ENCODE measurements at places on chromosomes 11 and 22. TPM values are rescaled to one million over a fixed set of nuclear protein-coding genes. Genes with fewer than 3 reads are reported as not detected.
A peak's percentile ranks its signal among the peaks of the same experiment; 100 is the strongest.

- DNase-seq, result no peak
These were observed 161.6 kb upstream of the BDNF start for GRCh38 chr11:27861706-27862430.

DNA sequence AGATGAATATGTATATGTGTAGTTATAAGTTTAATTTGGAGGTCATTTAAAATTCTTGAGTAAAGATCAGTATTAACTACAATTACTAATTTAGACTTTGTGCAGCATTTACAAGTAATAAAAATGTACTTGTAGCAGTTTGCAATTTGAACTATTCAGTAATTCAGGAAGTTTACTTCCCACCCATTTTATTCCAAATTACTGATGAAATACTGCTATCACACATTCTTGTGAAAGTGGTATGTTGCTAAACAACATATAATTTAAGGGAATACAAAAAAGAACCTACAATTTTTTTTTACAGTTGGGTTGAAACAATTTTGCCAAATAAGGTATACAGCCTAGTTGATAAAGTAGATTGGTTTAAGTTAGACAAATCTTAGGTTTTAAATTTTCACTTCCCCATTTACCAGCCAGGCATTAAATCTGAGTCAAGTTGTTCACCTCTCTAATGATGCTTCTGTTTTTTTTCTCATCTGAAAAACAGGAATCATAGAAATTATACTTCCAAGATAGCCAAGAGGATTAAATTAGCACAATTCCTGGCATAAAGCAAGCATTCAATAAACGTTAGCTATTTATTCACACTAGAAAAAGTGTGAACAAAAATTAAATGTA, 45.3 kb downstream of the ZBTB44 start:
- no peak for DNase-seq

GRCh38 chr11:3338569-3339339, 40.2 kb downstream of the ZNF195 start:
- DNase-seq, result no peak

DNA sequence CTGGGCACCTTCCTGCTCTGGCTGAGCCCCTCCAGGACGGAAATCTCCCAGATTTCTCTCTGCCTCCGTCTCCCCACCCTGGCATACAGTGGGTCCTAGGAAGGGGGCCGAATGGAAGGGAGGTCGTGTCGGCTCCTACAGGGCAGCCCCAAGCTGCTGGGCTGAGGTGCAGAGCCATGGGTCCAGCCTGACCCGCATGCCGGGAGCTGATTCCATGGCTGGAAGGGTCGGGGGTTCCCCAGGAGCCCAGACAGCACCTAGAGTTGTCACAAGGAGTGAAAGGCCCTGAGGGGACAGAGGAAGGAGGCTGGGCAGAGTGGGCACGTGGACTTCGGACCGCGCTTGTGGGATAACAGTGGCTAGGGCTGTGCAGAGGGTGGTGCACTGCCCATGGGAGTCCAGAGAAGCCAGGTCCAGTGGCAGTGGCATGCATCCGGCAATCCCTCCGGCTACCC, 16.5 kb downstream of the CCND1 start:
- no peak for DNase-seq

- no peak for DNase-seq
These were observed 1.2 kb downstream of the PDGFB start for GRCh38 chr22:39243439-39244135.

DNA sequence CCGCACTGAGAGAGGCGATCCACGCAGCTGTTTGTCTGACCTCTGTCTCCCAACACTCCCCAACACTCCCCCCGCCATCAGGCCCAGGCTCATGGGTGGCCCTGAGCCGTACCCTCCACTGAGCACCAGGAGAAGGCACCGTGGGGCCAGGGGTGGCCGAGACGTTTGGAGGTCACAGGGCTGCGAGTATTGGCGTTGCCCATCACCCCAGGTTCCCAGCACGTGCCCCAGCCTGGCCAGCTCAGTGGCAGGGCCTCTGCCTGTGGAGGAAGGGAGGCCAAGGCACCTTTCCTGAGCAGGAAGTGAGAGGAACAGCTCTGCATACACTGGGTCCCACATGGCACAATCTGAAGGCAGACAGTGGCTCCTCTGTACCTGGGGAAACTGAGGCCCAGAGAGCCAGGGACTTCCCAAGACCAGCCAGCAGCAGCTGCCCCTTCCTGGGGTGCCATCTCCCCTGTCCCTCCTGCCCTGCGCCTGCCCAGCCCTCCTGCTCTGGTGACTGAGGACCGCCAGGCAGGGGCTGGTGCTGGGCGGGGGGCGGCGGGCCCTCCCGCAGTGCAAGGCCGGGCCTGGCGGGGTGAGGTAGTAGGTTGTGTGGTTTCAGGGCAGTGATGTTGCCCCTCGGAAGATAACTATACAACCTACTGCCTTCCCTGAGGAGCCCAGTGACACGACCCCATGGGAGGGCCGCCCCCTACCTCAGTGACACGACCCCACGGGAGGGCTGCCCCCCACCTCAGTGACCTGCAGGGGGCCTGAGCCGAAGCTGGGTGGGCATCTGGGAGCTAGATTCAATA, 37.0 kb upstream of the PPARA start:
- no peak for DNase-seq

DNA sequence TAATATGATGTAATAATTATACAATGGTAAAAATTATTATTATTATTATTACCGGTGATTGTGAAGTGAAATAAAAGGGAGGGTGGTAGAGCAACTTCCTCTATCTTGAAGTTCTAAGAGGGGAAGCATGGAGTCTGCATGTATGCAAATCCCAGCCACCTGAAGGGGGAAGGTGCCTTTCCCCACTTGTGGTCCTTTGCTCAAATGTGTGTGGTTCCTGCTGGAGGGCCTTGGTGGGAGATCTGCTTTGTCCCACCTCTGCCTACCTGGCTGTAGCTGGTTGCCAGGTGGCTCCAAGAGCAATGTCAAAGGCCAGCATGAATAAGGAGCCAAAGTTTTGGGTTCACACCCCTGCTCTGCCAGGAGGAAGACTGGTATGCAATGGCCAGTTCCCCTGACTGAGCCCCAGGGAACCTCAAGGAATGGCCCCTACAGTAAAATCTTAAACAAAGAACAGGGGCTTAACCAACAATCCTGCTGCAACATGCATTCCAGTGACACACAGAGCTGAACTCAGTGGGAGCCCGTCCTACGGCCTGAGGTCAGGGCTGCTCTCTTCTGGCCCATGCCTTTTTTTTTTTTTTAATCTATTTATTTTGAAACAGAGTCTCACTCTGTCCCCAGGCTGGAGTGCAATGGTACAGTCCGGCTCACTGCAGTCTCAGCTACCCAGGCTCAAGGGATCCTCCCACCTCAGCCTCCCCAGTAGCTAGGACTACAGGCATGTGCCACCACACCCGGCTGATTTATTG, 8.5 kb downstream of the TMEM132A start:
- no peak for DNase-seq

- no peak for DNase-seq
These were observed 56.9 kb upstream of the EIF3M start for GRCh38 chr11:32526760-32527159.

- no peak for DNase-seq
These were observed 64.0 kb downstream of the GRK3 start for GRCh38 chr22:25628494-25628893.

DNA sequence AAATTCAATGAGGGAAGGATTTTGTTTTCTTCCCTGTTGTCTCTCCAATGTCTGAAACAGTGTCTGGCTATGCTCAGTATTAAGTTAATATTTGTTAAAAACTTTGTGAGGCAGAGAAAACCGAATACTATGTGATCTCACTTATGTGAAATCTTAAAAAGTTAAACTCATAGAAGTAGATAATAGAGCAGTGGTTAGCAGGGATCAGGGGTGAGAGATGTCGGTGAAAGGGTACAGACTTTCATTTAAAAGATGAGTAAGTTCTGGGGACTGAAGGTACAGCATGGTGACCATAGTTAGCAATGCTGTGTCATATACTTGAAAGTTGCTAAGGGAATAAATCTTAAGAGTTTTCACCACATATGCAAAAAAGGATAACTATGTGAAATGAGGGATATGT, 244.6 kb downstream of the AASDHPPT start:
- no peak for DNase-seq

DNA sequence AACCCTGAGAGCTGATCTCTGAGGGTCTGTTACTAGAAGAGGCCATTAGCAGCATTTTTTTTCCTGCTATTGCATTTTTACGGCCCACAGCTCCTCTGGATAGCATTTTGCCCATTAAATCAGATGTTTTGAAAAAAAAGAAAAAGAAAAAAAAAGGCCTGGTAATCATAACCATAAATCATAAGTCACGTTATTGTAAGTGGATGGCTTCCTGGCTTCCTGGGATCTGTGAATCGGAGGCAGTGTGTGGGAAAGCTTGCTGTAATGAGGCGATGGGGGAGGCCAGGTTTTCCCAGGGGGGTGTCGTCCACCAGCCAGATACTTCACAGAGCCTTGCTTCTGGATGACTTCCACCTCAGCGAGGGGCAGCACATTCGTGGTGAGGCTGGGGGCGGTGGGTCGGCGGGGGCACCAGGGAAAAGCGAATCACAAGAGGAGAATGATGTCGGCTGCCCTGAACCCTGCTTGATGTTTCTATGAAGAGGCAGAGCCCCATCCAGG, 106.5 kb upstream of the SYT13 start:
- DNase-seq, result no peak

DNA sequence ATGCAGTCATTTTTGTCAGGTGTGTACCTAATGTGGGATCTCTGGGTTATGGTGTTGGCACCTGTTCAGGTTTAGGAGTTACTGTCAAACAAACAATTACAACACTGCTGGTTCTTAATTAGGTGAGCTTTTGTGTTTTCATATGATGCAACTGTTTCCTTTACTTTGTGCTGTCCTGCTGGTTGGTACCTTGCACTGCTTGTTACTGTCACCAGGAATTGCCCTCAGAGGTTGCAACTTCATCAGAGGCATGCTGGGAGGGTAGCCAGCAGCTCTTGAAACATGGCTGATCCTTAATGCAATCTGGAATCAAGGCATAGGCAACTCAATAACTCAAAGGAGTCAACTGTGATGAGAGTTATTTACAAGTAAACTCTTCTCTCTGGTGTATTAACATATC, 400.3 kb downstream of the MIAT start:
- no peak for DNase-seq

- DNase-seq, result no peak
These were observed 147.2 kb downstream of the CTTN start for GRCh38 chr11:70545610-70545912.

DNA sequence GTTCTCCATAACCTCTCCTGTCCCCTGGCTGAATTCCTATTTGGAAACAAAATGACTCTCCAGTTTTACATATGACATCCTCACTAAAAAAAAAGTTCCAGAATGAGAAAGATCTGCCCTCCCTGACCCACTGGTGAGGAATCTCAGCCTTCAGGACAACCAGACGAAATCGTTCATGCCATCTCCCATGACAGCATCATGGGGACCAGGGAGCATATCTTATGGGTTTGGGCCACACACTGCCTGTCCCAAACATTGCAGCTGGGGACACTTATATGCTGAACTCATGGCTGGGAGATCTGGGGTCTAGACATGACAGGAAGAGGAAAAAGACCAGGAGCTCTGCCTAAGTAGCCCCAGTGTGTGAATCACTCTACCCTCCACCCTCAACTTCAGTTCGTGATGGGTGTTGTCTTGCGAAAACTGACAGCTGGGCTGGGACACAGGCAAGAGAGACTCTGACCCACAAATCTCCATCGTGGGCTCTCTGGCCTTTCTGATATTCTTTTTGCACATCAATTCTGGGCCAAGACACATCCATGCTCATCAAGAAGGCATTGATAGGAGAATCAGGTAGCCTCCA, 102.0 kb downstream of the ZNF280B start:
- DNase-seq, result no peak

DNA sequence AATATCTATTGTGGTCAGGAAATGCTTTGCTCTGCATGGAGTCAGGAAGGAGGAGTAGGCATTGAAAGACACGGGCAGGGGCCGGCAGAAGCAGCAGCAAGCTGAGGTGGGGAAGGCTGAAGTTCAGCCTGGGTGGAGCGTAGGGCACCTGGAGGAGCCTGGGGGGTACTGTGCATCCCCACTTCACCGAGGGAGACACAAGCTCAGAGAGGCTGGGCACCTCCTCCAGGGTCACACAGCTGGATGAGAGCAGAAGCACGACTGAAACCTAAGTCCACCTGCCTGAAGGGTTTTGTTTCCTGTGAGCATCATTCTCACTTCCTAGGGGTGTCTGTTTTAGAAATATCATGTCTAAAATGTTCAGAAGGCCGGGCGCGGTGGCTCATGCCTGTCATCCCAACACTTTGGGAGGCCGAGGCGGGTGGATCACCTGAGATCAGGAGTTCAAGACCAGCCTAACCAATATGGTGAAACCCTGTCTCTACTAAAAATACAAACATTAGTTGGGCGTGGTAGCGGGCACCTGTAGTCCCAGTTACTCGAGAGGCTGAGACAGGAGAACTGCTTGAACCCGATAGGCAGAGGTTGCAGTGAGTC, 138.3 kb downstream of the MPPED1 start:
- DNase-seq, result no peak

DNA sequence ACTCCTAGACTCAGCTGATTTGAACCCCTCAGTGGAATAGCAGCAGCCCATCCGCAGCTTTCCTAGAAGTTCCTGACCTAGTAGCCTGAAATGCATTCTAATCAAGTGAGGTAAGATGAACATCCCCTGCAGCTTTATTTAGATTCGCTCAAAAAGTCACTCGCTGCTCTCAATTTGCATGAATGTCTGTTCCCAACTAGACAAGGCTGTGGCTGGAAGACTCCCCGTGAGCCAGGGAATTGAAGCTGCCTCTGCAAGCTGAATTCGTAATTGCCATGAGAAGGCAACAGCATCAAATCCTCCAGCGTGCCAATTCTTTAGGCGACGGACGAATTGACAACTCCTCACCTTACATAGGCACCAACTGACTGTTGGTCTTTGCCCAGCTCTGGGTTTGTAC, 17.1 kb upstream of the SCN3B start:
- DNase-seq, result no peak

GRCh38 chr22:36902143-36902926, 11.1 kb upstream of the CSF2RB start:
- DNase-seq, result no peak

DNA sequence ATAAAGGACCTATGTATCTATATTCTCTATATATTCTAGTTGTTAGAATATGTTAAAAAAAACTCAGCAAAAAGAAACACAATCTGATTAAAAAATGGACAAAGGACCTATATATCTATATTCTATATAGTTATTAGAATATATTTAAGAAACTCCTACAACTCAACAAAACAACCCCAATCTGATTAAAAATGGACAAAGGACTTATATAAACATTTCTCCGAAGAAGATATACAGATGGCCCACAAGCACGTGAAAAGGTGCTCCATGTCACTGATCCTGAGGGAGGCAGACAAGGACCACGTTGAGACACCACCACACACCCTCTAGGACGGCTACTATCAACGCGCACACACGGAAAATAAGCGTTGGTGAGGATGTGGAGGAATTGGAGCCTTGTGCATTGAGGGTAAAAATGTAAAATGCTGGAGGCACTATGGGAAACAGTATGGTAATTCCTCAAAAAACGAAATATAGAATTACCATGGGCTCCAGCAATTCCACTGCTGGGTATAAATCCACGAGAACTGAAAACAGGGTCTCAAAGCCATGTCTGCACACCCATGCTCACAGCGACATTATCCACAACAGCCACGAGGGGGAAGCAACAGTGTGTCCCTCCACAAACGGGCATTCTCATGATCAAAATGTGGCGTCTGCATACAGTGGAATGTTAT, 22.7 kb downstream of the YPEL1 start:
- DNase-seq, result peak; percentile 69

The MGAT3 gene
- 33.0 TPM for total RNA-seq

The KCNQ1 gene
- 7.4 TPM for total RNA-seq

The SLC43A3 gene
- 127 TPM for total RNA-seq

The PATE4 gene
- not detected for total RNA-seq

The GRIA4 gene
- not detected for total RNA-seq

The ADAMTS8 gene
- total RNA-seq, result not detected

The OR51I1 gene
- not detected for total RNA-seq

The TMEM191B gene
- total RNA-seq, result not detected

The RAB39A gene
- total RNA-seq, result not detected

The LRRC74B gene
- not detected for total RNA-seq

The DAGLA gene
- 9.0 TPM for total RNA-seq
